ENCODE measurements at places on chromosomes 12 and 14.

- DNase-seq: no peak
Observed at GRCh38 chr12:54521293-54522060, 23.9 kb downstream of the NCKAP1L start.

GRCh38 chr12:67677166-67677565 is 28.6 kb downstream of the DYRK2 start:
- no peak for DNase-seq

GRCh38 chr12:6311822-6312528 is 1.5 kb downstream of the PLEKHG6 start:
- no peak for DNase-seq

GRCh38 chr12:41224066-41224465 is 35.9 kb downstream of the PDZRN4 start:
- no peak for DNase-seq

- DNase-seq: peak; percentile 94
Observed at GRCh38 chr12:94459728-94460615, at the start of gene CEP83. Gene CEP83 (minus strand): TSS chr12:94459867. CDS start chr12:94412490, 47,377 bp downstream.

GRCh38 chr12:122790393-122791075 is 16.2 kb downstream of the CCDC62 start:
- no peak for DNase-seq
